Endothelial cell (in vitro differentiated cells): ENCODE measurements at places on chromosomes 6 and 20.

DNA sequence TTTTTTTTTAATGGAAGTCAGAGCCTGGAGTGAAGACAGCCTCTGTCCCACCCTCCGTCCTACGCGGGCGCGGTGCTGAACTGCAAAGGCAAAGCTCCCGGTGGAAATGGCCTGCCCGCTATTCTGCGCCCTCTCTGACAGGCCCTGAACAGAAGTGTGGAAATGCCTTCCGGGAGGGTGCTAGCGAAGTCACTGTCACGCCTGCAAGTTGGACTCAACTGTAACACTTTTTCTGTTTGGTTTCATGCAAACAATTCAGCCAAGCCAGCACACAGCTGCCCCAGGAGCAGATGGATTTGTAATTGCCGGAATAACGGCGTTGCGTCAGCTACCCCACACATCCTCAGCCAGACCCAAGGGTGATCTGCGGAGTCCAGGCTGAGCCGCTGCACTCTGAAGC is 107.6 kb downstream of the PSMB1 start:
- DNase-seq = no peak

- no peak for DNase-seq
Observed at GRCh38 chr6:137320271-137320670, 101.1 kb upstream of the IFNGR1 start.

DNA sequence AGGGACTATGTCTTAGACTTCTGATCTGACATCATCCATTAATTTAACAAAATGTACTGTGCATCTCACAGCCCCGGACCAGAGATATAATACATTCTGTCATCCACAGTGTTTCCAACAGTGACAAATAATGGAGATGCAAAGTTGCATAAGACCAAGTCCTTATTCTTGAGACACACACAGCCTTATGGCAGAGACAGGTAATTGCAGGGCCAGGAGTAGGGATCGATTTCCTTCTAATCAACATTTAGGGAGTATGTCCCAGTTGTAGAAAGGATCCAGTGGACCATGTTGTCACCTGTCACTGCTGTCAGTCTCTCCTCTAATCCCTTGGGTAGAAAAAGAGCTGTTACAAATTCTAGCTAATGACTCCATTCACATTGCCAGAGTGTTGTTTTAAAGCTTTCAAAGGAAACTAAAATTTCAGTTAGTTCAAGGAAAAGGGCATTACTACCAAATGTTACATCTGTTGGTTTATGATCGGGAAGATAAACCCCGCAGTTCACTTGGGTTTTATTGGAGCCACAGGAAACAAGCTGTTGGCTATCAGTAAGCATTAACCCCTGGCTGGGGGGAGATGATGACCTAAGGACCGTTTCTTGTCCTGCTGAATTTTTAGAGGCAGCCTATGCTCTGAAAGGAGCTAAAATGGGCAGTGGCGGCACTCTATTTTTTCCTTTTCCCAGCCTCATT is 111.4 kb upstream of the ATXN1 start:
- DNase-seq = no peak

DNA sequence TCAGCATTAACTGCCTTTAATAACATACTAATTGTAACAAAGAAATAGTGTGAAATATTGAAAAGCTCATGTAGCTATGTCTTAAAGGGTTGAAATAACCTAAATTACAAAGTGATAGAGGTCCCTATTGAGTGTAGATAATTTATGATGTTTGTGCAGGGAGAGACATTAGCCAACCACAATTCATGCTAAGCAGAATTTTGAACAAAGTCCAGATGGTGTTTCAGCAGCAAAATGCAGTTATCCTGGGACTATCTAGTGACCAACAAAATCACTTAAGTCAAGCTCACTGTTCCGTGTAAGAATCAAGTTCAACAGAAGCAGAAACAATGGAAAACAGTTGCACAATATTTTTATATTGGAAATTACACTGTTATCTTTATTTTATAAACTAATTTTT is 218.5 kb downstream of the SIM1 start:
- no peak for DNase-seq

DNA sequence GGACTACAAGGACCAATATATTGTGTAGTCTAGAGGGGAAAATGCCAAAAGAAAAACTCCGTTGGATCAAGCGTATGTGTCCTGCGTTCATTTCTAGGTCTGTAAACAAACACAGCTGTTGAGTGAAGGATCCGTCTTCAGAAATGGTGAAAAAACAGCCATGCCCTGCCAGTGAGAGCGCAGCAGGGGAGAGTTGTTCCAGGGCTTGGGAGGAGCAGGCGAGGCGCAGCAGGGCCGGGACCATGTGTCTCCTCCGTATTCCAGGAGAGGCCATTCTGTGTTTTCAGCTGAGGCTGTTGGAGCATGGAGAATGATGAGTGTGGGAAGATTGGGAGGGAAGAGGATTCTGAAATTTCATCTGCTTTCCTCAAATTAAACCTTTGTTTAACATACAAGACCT is 38.0 kb downstream of the BMP6 start:
- DNase-seq = no peak

GRCh38 chr6:70411542-70412251 is 1.6 kb upstream of the FAM135A start:
- DNase-seq = no peak

DNA sequence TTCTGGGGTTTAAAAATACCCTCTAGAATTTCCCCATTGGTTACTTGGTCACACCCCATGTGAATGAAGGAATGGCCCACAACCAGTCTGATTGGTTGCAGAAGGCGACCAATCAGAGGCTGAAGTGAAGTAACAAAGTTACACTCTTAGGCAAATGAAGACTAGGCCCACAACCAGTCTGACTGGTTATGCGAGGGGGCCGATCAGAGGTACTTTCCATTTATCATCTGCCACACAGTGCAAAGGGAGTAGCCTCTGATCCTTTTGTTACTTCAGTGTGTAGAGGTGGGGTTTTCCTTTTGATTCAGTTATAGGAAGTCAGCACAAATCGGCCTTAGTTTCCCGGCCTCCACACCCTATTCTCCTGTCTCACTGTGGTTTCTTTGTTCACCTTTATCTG is 61.2 kb upstream of the SGK1 start:
- DNase-seq = no peak

DNA sequence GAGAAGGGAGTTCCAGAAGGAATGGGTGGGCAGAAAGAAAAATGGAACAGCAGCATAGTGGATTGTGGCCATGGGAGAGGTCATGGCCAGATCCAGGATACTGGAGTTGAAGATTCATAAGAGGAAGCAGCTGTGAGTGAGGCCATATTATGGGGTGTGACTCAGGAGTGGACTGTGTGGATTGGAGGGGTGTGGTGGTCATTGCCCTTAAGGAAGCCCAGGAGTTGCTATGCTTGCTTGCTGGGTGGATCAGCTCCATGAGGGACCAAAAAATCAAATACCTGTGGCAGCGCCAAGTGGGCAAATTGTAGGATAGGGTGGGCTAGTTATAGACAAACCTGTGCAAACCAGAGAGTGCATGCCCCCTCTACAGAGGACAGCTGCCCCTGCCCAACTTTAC is 18.3 kb downstream of the LRRC1 start:
- no peak for DNase-seq

DNA sequence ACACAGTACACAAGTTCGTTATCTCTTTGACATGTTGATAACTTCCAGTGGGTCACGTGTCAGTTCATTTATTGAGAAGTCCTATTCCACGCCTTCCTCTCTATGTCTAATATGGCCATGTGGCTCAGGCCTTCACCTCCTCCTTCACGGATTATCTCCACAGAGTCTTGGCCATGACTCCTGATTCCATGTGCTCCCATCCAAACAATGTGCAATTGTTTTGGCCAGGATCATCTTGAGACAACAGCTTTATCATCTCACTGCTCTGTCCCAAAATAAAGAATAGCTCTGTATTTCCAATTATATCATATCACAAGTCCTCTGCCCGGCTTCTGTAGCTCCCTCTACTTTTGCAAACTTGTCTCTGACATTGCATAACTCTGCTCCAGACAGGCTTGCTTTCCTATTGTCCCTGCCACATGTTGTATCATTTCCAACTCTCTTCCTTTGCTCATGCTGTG is 11.1 kb upstream of the TXNDC5 start:
- no peak for DNase-seq

DNA sequence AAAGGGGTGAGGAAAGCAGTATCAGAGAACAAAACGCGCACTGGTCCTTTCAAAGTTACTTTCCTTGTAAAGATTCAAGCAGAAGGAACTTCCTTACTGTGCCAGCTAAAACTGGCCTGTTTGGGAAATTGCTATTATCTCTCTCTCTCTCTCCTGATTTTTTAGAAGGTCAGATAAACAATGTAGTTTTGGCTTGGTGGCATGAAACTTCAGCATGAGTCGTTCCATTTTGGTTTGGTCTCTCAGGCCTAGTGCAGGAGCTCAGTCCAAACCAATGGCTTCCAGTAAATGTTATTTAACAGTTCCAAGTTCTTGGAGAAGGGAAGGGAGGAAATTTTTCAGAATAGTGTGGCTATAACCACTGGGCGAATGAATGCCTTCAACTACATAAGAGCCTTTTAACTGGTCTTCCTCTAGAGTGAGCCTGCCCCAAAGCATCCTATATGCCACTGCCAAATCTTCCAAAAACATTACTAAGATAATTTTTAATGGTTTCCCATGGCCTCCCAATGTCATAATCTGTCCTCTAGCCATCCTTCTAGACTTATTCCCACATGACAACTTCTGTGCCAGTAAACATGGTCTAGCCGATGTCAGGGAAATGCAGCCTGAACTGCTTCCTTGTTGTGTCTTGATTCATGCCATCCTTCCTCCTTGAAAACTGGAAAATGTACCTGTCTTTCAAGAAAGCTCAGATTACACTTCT is 9.1 kb upstream of the SNX9 start:
- DNase-seq = no peak

DNA sequence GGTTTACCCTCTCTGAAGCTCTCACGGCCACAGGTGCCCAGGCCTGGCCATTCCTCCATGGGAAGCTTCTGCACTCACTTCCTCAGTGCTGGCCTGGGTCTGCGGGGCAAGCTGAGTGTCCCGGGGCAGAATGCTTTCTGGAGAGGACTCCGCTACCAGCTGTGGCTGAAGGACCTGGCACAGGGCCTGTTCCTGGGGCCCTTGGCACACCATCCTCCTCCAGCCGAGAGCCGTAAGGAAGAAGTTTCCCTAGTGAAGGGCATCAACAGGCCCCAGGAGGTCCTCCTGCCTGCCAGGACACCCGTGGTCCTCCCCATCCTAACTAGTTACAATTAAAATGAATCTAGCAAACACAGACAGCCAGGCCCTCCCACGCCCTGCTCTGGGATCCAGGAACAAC is 14.0 kb upstream of the KCNK15 start:
- no peak for DNase-seq

DNA sequence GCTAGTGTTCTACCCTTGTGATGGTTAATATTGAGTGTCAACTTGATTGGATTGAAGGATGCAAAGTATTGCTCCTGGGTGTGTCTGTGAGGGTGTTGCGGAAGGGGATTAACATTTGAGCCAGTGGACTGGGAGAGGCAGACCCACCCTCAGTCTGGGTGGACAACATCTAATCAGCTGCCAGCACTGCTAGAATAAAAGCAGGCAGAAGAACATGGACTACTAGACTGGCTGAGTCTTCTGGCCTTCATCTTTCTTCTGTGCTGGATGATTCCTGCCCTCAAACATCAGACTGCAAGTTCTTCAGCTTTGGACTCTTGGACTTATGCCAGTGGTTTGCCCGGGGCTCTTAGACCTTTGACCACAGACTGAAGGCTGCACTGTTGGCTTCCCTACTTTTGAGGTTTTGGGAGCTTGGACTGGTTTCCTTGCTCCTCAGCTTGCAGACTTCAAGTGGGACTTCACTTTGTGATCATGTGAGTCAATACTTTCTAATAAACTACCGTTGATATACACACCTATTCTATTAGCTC is 50.1 kb downstream of the SDHAF4 start:
- DNase-seq = no peak

- no peak for DNase-seq
Observed at GRCh38 chr20:44594730-44595129, 12.4 kb downstream of the PKIG start.

GRCh38 chr6:165962366-165962765 is 205.3 kb downstream of the TBXT start:
- DNase-seq = no peak

GRCh38 chr6:21529431-21529830 is 64.1 kb upstream of the SOX4 start:
- DNase-seq = no peak

- no peak for DNase-seq
Observed at GRCh38 chr6:31476515-31477139, 21.3 kb upstream of the MICB start.

DNA sequence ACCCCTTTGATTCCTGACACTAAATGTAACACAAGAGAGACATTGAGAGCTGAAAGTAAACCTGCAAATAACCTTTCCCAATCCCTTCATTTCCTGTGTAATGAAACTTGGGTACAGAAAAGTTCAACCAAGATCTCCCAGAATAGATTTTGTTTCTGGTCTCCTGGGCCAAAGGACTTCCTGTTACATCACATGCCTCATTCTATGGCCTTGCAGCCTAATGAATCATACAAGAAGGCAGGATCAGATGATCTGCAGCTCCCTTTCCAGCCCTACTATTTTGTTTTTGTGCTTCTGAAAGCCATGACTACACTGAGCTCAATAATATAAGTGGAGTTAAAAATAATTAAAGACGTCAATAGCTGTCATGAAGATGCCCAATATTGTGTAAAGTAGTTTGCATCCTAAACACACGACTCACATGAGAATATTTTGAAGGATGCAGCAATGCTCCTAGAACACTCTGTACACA is 73.4 kb upstream of the NOX3 start:
- DNase-seq = no peak

DNA sequence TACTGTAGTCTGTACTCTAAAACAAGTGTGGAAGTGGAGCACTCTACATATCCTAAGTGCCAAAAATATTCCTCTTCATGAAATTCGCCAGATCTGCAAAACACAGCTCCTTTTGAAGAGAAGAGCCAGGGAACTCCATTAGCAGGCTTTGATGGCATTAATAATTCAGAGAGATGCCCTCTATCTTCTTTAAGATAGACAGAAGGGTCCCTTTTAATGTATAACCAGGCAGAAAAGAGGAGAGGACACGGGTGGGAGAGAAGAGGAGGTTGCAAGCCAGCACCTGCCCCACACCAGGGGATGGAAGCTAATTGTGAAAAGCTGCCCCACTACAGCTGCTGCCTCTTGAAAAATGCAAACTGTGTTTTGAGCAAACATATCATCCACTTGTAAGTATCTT is 3.7 kb upstream of the RFPL4B start:
- no peak for DNase-seq

- DNase-seq = no peak
Observed at GRCh38 chr6:149164199-149164750, 153.2 kb upstream of the TAB2 start.
